ENCODE measurements at places on chromosomes 7 and 10. TPM values are rescaled to one million over a fixed set of nuclear protein-coding genes. Genes with fewer than 3 reads are reported as not detected.
A peak's percentile ranks its signal among the peaks of the same experiment; 100 is the strongest.

DNA sequence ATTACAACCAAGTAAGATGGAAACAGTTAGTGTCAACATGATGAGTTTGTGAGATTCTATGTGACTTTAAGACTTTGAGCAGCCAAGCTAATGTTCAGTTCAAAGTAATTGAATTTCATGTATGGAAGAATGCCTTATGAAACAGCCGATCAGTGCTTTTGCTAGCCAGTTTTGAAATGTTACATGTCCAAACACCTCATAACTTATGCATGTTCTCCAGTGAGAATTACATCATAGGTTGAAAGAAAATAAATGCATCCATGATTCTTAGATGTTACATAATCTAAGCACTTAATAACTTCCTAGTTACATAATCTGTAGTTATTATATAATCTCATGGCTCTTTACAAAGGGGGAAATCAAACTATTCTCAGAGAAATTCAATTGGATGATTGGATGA is 211.3 kb downstream of the BICC1 start:
- no peak overlapping the region for H3K4me3 ChIP-seq
- peaks cover 6% of the 10 kb centered on the region for H3K27me3 ChIP-seq
- no peaks in the 10 kb centered on the region for H3K4me1 ChIP-seq
- no peak overlapping the region for H3K27ac ChIP-seq

DNA sequence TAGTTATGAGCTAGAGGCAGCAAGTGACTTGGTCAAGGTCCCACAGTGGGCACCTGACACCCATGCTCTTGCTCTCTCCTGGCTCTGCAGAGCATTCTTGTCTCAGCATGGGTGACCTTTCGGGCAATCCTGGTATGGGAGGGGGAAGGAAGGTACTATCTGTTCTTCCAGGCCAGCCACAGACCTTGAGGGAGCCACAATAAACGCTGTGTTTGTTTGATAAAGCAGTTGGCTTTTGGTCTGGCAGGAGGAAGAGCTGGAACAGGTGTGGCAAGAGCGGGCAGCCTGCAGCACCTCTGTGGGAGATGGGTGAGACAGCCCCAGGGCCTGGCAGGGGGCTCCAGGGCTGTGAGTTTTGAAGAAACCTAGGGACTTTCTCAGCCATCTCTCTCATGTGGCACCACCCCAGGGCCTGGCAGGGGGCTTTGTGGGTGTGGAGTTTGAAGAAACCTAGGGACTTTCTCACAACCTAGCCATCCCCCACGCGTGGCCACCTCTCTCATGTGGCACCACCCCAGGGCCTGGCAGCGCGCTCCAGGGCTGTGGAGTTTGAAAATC is 11.4 kb downstream of the CLDN3 start:
- H3K4me3 ChIP-seq, result no peak overlapping the region
- H3K27ac ChIP-seq, result no peak overlapping the region
- peaks cover 5% of the 10 kb centered on the region for H3K4me1 ChIP-seq

GRCh38 chr10:125882596-125882995 is 1.5 kb upstream of the DHX32 start:
- no peak overlapping the region for H3K4me3 ChIP-seq
- no peak overlapping the region for H3K27ac ChIP-seq
- no peaks in the 10 kb centered on the region for H3K27me3 ChIP-seq
- H3K36me3 ChIP-seq, result peaks cover 8% of the 10 kb centered on the region

DNA sequence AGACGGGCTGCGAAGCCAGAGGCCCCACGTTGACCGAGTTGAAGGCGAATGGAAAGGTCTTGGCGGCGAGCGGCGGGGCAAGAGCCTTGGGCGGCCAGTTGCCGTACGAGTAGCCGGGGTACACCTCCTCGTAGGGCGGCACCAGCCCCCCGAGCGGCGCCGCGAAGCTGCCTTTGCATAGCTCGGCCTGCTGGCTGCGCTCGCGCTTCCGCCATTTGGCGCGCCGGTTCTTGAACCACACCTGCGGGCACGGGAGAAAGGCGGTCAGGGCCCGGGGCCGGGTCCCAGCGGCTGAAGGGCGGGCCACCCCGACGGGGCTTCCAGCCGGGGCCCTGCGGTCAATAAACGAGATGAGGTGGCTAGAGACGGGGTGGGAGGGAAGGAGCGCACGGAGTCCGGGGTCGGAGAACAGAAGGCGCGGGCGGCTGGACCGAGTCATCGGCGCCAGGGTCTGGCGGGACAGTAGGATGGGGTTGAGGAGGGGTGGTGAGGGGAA is 4.8 kb downstream of the ELOVL3 start:
- H3K36me3 ChIP-seq, result no peaks in the 10 kb centered on the region
- peaks cover 16% of the 10 kb centered on the region for H3K4me1 ChIP-seq
- H3K27me3 ChIP-seq, result peaks cover 93% of the 10 kb centered on the region
- H3K27ac ChIP-seq, result no peak overlapping the region
- peak; percentile 47 for DNase-seq

- H3K4me1 ChIP-seq, result peaks cover 10% of the 10 kb centered on the region
- no peaks in the 10 kb centered on the region for H3K36me3 ChIP-seq
- H3K27me3 ChIP-seq, result no peaks in the 10 kb centered on the region
- no peak overlapping the region for H3K4me3 ChIP-seq
- DNase-seq, result no peak
Observed at GRCh38 chr10:101400585-101400984, 46.6 kb downstream of the BTRC start.

DNA sequence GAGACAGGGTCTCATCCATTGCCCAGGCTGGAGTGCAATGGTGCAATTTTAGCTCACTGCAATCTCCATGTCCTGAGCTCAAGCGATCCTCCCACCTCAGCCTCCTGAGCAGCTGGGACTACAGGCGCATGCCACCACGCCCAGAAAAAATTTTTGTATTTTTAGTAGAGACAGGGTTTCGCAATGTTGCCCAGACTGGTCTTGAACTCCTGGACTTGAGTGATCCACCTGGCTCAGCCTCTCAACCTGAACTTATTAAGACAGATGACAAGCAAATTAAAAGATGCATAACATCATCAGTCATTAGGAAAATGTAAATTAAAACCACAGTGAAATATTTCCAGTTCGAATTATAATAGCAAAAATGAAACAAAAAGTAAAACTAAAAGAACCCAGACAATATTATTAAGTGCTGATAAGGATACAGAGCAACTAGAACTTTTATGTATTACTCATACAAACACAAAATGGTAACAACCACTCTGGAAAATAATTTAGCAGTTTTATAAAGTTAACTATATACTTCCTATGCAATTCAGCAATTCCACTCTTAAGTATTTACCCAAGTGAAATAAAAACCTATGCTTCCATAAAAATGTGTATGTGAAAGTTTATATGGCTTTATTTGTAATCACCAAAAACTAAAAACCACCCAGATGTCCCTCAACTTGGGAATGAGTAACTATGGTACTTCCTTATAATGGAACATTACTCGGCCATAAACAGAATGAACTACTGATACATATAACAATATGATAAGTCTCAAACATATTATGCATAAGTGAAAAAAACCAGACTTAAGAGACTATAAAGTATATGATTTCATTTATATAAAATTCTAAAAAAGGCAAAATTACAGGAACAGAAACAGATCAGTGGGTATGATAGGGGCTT is 15.3 kb downstream of the ZFAND4 start:
- H3K27ac ChIP-seq, result no peak overlapping the region
- DNase-seq, result no peak
- peaks cover 16% of the 10 kb centered on the region for H3K4me1 ChIP-seq
- no peak overlapping the region for H3K4me3 ChIP-seq

DNA sequence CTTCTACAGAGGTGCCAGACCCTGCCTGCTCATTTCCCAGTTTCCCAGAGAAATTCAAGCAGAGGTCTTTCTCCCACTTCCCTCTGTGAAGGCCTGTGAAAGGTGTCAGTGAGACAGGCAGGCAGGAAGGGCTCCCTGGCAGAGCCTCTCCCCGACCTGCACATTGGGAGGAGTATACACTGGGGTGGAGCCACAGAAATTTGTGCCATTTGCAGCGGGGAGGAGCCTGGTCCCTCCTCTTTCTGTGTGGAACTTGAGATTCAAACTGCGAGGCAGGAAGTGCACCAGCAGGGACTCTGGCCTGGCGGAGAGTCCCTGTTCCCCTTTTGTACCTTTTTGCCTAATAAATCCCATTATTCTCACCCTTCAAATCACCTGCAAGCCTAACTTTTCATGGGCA is 54.6 kb upstream of the OPN4 start:
- peaks cover 16% of the 10 kb centered on the region for H3K27me3 ChIP-seq
- H3K36me3 ChIP-seq, result no peaks in the 10 kb centered on the region

- H3K36me3 ChIP-seq, result peaks cover 28% of the 10 kb centered on the region
- no peak for DNase-seq
- H3K4me3 ChIP-seq, result no peak overlapping the region
- no peaks in the 10 kb centered on the region for H3K27me3 ChIP-seq
- no peaks in the 10 kb centered on the region for H3K4me1 ChIP-seq
Observed at GRCh38 chr10:130180416-130180815, 44.2 kb downstream of the GLRX3 start.

DNA sequence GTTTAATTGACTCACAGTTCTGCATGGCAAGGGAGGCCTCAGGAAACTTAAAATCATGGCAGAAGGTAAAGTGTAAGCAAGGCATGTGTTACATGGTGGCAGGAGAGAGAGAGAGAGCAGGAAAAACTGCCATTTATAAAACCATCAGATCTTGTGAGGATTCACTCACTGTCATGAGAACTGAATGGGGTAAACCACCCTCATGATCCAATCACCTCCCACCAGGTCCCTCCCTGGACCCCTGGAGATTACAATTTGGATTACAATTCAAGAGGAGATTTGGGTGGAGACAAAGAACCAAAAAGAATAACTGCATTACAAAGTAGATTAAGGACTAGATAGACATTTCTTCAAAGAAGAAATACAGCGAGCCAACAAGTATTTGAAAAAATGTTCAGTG is 324.1 kb downstream of the THSD7A start:
- no peaks in the 10 kb centered on the region for H3K4me1 ChIP-seq
- DNase-seq, result no peak
- no peaks in the 10 kb centered on the region for H3K36me3 ChIP-seq
- no peaks in the 10 kb centered on the region for H3K27me3 ChIP-seq

GRCh38 chr7:88328787-88329186 is 22.1 kb upstream of the STEAP4 start:
- no peak overlapping the region for H3K4me3 ChIP-seq
- H3K27ac ChIP-seq, result no peak overlapping the region
- DNase-seq, result no peak
- H3K4me1 ChIP-seq, result no peaks in the 10 kb centered on the region

PHKG1 gene
- 0.41 TPM for polyA plus RNA-seq

HGF gene
- polyA plus RNA-seq, result not detected

GBX1 gene
- not detected for polyA plus RNA-seq
